ENCODE measurements at places on chromosomes 4 and X.

DNA sequence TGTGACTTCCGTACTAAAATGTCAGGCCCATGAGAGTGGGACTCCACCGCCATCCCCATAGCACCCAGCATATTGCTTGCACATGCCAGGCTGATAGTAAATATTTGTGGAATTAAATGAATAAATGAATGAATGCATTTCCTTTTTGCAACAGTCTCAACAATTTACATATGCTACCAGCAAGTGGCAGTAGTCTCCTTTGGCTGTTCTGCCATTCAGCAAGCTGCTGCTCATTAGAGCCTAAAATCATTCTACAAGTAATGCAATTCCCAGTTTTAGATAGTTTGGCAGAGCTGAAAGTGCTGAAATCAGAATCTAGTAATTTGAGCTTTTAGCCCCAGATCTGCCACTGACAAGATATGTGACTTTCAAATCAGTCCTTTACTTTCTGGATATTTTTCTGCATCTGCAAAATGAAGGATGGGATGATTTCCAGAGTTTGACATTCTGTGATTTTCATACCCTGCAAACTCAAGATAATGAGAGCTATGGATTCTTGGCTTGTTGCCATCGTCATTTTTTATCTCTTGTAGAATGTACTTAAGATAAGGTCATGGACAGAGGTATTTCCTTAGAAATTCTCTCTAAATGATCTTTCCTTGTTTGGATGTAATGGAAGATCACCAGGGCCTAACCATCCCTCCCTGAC lies 35.7 kb upstream of the INTS6L start:
- peak; percentile 72 for DNase-seq

- no peak for DNase-seq
These were observed 47.7 kb downstream of the DDX60L start for GRCh38 chr4:168432419-168433146.

DNA sequence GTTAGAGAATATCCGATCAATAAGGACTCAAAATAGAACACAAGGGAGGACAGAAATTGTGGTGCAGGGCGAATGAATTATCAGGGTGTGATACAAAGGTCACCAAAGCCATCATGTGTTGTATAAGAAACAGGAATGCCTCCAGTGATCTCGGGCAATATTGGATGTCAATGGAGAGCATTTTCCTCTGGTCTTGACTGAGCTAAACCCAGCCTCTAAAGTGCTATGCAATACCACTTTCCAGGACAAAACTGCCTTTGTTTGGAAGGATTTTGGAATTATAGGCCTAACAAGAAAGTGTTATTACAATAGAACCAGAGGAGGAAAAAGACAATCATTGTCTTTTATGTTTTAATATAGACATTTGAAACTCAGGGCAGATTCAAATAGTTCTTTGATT lies 281.7 kb downstream of the CHM start:
- DNase-seq, result no peak

GRCh38 chrX:153766098-153766817 lies 2.2 kb downstream of the PLXNB3 start:
- no peak for DNase-seq

- DNase-seq, result peak; percentile 55
These were observed 31.2 kb downstream of the CCNI start for GRCh38 chr4:77044461-77045150.

- DNase-seq, result no peak
These were observed 7.3 kb downstream of the LRPAP1 start for GRCh38 chr4:3524920-3525319.

DNA sequence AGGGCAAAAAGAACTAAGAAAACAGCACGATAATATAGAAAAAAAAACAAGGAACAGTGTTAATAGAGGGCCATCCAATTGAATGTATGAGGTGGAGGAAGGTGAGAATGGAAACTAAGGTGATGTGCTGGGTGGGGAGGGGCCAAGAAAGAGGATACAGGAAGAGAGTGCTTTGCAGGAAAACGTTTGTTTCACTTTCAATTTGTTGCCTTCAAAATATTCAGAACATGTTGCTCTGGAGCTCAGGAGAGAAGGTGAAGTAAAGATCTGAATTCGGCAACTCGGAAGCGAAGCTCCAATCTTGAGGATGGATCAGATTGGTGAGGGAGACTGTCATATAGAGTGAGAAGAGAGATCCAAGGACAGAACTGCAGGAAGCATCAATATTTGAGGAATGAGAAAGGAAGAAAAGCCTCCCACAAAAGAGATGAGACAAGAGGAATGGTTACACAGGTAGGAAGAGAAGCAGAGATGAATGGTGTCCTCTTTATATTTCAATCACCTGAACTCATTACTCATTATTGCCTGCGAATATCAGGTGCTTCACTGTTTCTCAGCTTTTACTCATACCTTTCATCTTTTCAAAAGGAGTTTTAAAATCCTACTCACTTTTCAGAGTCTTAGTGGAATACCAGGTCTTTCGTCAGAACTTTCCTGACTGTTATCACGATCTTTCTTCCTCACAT lies 14.7 kb upstream of the SEC24D start:
- DNase-seq, result no peak

GRCh38 chr4:144646523-144647094 lies 653 bp downstream of the HHIP start:
- DNase-seq, result no peak

DNA sequence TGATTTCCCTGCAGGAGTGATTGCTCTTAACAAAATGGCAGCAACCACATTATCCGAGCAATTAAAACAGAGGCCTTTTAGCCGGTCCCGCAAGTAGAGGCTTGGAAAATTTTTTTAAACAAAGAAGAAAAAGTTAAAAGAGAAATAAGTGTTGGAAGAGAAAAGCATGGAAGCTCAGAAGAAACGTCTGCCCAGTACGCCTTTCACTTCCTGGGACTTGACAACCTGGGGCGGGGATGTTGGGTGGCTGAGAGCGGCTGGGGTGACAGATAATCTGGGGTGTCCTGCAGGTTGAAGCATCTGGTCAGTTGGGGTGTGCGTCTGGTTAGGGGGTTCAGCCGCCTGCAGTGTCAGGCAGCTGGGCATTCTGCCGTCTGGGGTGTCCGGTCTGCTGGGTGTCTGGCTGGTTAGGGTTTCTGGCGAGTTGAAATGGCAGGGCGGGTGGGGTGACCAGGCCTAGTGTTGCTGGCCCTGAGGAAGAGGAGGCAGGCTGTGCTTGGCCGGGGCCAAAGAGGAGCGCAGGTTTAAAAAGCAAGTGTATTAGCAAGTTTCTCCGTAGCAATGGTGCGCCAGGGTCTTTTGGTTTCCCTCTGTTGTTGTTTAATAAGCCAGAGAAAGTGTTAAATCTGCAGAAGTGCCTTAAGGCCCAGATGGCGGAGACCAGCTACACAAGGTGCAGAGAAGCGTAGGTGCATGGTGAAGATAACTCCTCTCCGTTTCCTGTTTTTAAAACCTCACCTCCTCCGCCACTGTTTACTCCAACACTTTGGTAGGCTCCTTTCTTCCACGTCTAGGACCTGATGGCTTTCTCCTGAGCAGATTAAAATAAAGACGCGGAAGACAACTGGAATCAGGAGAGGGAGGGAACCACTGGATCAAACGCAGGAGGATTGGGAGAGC lies 5.6 kb downstream of the HAND2 start:
- no peak for DNase-seq

DNA sequence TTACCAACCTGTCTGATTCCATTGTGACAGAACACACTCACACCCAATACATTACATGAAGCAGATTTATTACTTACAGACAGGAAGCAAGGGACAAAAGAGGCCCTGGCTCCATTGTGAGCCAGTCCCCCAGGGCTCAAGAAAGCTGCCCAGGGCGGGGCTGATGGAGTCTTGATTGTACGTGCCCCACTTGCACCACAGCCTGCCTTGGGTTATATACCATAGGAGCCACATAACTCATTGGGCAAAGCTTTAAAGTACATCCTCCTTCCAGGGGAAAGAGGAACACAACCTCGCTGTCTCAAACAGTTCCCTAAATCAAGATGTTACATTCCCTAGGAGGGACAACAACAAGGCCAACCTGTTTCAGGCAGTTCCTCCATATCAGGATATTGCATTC lies 3.4 kb upstream of the ZRSR2 start:
- no peak for DNase-seq

DNA sequence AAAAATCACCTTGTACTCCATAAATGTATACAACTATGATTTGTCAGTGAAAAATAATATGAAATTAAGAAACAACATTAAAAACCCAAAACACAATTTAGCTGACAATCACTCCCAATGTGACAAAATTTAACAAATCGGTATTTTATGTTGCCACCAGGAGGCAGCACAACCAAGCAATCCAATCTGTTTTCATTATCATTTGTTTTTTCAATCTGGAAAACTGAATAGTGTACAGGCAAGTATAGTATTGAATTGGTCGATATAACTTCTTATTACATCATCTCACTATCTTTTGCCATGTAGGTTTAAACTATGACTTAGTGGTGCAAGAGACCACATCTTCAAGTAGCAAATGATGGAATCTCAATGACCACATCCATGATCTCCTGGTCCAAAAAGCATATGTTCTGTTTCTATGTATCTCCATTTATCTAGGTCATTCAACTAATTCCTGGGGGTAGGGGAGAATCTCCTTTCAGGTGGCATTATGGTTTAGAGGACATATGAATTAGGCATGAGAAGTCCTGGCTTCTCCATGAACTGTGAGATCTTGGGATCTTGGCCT lies 112.9 kb upstream of the AGA start:
- peak; percentile 14 for DNase-seq

DNA sequence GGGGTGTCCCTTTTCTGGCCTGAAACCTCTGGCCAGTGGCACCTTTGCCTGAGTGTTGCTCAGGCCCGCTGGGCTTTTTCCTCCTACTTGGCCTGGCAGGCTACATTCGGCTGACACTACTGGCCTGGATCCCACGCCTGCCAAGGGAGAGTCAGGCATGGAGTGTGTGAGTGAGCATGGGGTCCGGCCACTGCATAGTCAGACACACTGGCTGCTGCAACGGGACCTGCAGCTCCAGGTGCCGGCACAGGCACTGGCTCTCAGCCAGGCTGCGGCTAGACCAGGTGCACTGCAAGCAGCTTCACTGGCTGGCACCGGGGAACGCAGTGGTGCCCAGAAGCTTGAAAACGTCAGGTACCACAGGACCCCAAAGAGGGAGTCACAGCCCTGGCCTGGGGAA lies 434.9 kb downstream of the ARHGAP24 start:
- DNase-seq, result no peak

GRCh38 chr4:141117935-141118334 lies 15.3 kb downstream of the RNF150 start:
- DNase-seq, result no peak

GRCh38 chrX:14865201-14865600 lies 7.7 kb downstream of the FANCB start:
- no peak for DNase-seq

GRCh38 chrX:17065100-17065499 lies 118.6 kb downstream of the REPS2 start:
- DNase-seq, result no peak

DNA sequence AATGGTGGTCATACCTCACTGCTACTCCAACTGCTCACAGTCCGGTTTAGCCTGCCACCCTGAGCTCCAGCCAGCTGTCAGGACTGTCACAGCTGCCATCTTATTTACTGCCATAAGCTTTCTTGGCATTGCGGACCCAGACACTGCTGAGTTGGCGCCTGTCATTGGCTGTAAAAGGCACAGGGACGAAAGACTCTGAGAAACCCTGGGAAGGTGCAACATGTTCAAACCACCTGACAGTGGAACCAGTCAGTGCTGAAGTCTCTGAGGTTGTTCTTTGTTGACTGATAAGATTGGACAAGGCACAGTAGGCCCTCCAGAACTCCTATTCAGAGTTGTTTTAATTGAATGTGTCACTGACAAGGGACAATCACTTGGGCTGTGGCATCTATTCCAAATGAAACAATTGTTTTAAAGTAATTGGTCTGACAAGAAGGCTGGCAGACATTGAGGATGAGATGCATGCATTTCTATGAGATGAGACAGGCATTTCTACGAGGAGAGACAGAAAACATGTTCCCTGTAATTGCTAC lies 927.8 kb downstream of the STPG2 start:
- peak; percentile 99 for DNase-seq

- DNase-seq, result no peak
These were observed 84.5 kb downstream of the AASDH start for GRCh38 chr4:56302760-56303159.
